A549 treated with GW870086 at 1 μM for 4 hours (cell line): ENCODE measurements at places on chromosomes 3 and 15. TPM values are rescaled to one million over a fixed set of nuclear protein-coding genes. Genes with fewer than 3 reads are reported as not detected.

PPP1R14D gene
- 0.24 to 0.41 TPM in 2 of 5 replicates, not detected in the others for total RNA-seq

SH2D7 gene
- not detected in 5 replicates for total RNA-seq

EPHB1 gene
- total RNA-seq: 0.14 to 0.17 TPM (median 0.16 TPM) in 3 of 5 replicates, not detected in the others

CACNA2D2 gene
- 0.42 to 0.66 TPM (median 0.53 TPM) in 5 replicates for total RNA-seq

XYLB gene
- total RNA-seq: 3.6 to 4.0 TPM (median 3.8 TPM) in 5 replicates

GOLGA8G gene
- not detected in 5 replicates for total RNA-seq

ALPK3 gene
- 0.03 to 0.48 TPM (median 0.32 TPM) in 5 replicates for total RNA-seq

THSD4 gene
- 19.4 to 29.2 TPM (median 26.4 TPM) in 5 replicates for total RNA-seq

OR5K2 gene
- total RNA-seq: not detected in 5 replicates

SAMD7 gene
- total RNA-seq: not detected in 5 replicates

ELL3 gene
- total RNA-seq: 1.3 to 2.4 TPM (median 1.7 TPM) in 5 replicates

CAMK2N2 gene
- 0.80 to 1.7 TPM (median 1.4 TPM) in 5 replicates for total RNA-seq

SORD gene
- total RNA-seq: 30.5 to 36.1 TPM (median 32.7 TPM) in 5 replicates
